Astrocyte of the cerebellum (primary cell): ENCODE measurements at places on chromosomes 2 and 18.

- DNase-seq, result no peak
These were observed 109.4 kb upstream of the TMEM200C start for GRCh38 chr18:6004683-6005082.

GRCh38 chr2:102304711-102305611, 6.4 kb upstream of the IL1RL1 start:
- DNase-seq, result no peak

GRCh38 chr2:70596293-70596692, 42.7 kb upstream of the TGFA start:
- no peak for DNase-seq

- DNase-seq, result no peak
These were observed 1690.7 kb upstream of the TMEFF2 start for GRCh38 chr2:193885419-193885818.

GRCh38 chr2:226754821-226755604, 44.6 kb downstream of the IRS1 start:
- DNase-seq, result no peak

GRCh38 chr2:220894069-220894468, 678.0 kb downstream of the EPHA4 start:
- DNase-seq, result no peak

- no peak for DNase-seq
These were observed 101.2 kb downstream of the CDK15 start for GRCh38 chr2:201907563-201907881.
